ENCODE measurements at places on chromosomes 5 and 9. TPM values are rescaled to one million over a fixed set of nuclear protein-coding genes. Genes with fewer than 3 reads are reported as not detected.

The SLC36A2 gene
- not detected for total RNA-seq

The KLHL9 gene
- 32.0 TPM for total RNA-seq

The CD274 gene
- 1.0 TPM for total RNA-seq

The CFAP90 gene
- 0.88 TPM for total RNA-seq

GRCh38 chr9:35783418-35783817 is 8.0 kb upstream of the NPR2 start:
- H3K4me1 ChIP-seq, result no peaks in the 10 kb centered on the region
- H3K27me3 ChIP-seq, result no peaks in the 10 kb centered on the region
- no peaks in the 10 kb centered on the region for H3K36me3 ChIP-seq
- H3K4me3 ChIP-seq, result no peak overlapping the region
- DNase-seq, result no peak
- H3K27ac ChIP-seq, result no peak overlapping the region

- no peak overlapping the region for H3K27ac ChIP-seq
- H3K27me3 ChIP-seq, result no peaks in the 10 kb centered on the region
- peaks cover 13% of the 10 kb centered on the region for H3K4me1 ChIP-seq
- H3K4me3 ChIP-seq, result no peak overlapping the region
- no peaks in the 10 kb centered on the region for H3K36me3 ChIP-seq
Observed at GRCh38 chr5:124888050-124888506, 141.6 kb upstream of the ZNF608 start.

GRCh38 chr5:135829179-135829578 is 5.3 kb upstream of the SLC25A48 start:
- H3K36me3 ChIP-seq, result no peaks in the 10 kb centered on the region
- peaks cover 39% of the 10 kb centered on the region for H3K27me3 ChIP-seq
- H3K27ac ChIP-seq, result no peak overlapping the region
- no peak overlapping the region for H3K4me3 ChIP-seq
- H3K4me1 ChIP-seq, result peaks cover 10% of the 10 kb centered on the region
- peak; percentile 30 for DNase-seq

DNA sequence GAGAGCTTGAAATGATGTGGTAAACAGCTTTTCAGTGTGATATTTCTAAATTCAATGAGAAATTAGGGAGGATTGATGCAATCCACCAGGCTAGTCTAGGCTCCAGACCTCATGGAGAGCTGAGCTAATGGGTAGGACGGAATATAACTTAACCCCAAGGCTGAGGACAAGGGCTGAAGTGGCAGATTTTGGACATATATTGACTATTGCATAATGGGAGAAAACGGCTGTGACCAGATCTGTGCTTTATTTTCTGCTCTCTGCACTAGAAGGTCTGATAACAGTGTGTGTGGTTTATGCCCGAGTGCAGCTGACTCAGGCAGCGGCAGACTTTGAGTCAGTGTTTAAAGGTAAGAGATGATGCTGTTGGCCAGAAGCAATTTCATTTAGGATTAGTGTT is 70.6 kb downstream of the ACTBL2 start:
- no peaks in the 10 kb centered on the region for H3K36me3 ChIP-seq
- no peaks in the 10 kb centered on the region for H3K4me1 ChIP-seq

GRCh38 chr5:8813180-8813579 is 732.7 kb downstream of the SEMA5A start:
- H3K4me1 ChIP-seq, result no peaks in the 10 kb centered on the region
- no peak overlapping the region for H3K4me3 ChIP-seq
- H3K27me3 ChIP-seq, result no peaks in the 10 kb centered on the region
- H3K36me3 ChIP-seq, result no peaks in the 10 kb centered on the region

DNA sequence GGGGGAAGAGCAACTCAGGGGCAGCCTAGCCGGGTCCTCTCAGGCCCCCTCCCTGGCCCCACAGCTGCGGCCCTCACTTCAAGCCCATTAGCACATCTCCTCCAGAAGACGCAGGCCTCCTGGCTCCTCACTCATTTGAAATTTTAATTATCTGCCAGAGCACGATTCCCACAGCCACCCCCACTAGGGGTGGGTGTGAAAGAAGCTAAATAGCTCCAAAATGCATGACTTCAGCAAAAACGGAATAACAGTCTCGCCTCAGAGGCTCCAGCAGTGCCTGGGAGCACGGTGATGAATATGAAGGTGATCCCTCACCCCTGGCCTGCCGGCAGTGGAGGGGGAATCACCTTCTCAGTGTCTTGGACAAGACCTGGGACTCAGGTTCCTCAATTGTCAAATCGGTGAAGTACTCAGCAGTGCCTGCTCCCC is 61.1 kb upstream of the HRH2 start:
- H3K36me3 ChIP-seq, result no peaks in the 10 kb centered on the region
- H3K27me3 ChIP-seq, result no peaks in the 10 kb centered on the region
- DNase-seq, result peak; percentile 64
- H3K4me3 ChIP-seq, result no peak overlapping the region

- no peak overlapping the region for H3K27ac ChIP-seq
- H3K4me3 ChIP-seq, result no peak overlapping the region
- H3K27me3 ChIP-seq, result peaks cover 24% of the 10 kb centered on the region
- DNase-seq, result no peak
Observed at GRCh38 chr9:73059247-73059646, 92.4 kb upstream of the ANXA1 start.

DNA sequence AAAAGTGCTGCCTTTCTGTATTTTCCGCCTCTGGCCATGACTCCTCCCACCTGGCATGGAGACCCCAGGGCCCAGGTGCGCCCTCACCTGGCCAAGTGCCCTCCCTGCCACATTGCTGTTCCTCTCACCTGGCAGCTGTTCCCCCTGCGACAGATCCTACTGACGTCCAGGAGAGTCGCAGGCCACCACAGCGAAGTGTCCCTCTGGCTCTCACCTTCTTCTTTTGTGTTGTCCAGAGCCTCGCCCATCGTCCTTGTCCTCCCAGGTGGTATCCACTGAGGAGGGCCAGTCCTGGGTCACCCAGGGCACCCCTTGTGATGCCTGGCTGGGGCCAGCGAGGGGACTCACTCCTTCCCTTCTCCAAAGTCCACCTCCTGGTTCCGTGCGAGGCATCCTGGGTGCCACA is 2.6 kb downstream of the NKD2 start:
- no peak overlapping the region for H3K27ac ChIP-seq
- no peaks in the 10 kb centered on the region for H3K36me3 ChIP-seq
- peak; percentile 95 for DNase-seq

GRCh38 chr9:88936132-88936531 is 55.1 kb upstream of the S1PR3 start:
- DNase-seq, result no peak
- H3K4me1 ChIP-seq, result no peaks in the 10 kb centered on the region
- no peaks in the 10 kb centered on the region for H3K36me3 ChIP-seq
- H3K4me3 ChIP-seq, result no peak overlapping the region

- no peaks in the 10 kb centered on the region for H3K27me3 ChIP-seq
- DNase-seq, result peak; percentile 55
- H3K4me1 ChIP-seq, result peaks cover 5% of the 10 kb centered on the region
- no peaks in the 10 kb centered on the region for H3K36me3 ChIP-seq
- H3K4me3 ChIP-seq, result no peak overlapping the region
Observed at GRCh38 chr5:142571371-142571770, 114.5 kb downstream of the FGF1 start.

GRCh38 chr5:74400067-74400466 is 240.5 kb downstream of the ENC1 start:
- H3K4me3 ChIP-seq, result no peak overlapping the region
- no peaks in the 10 kb centered on the region for H3K36me3 ChIP-seq
- no peak for DNase-seq
- H3K4me1 ChIP-seq, result peaks cover 20% of the 10 kb centered on the region
- H3K27me3 ChIP-seq, result peaks cover 41% of the 10 kb centered on the region

DNA sequence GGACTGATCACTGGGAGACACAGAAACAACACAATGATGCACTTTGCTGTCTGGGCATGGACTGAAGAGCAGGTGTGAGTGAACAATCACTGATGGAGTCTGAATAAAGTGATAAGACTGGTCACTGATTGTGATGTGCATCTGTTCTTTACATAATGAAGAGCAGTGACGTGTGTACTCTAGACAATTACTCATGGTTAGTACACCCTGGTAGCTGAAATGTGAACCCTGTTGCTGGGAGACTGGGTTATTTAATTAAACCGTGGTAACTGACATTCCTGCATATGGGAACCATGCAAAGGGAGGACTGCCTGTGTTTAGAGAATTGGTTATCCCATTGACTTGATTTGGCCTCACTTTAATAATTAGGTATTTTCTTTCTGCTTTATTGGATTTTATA is 202.9 kb downstream of the NR2F1-AS1 start:
- H3K36me3 ChIP-seq, result no peaks in the 10 kb centered on the region
- no peak overlapping the region for H3K27ac ChIP-seq
- H3K27me3 ChIP-seq, result no peaks in the 10 kb centered on the region
- H3K4me1 ChIP-seq, result no peaks in the 10 kb centered on the region
- DNase-seq, result no peak
- H3K4me3 ChIP-seq, result no peak overlapping the region

DNA sequence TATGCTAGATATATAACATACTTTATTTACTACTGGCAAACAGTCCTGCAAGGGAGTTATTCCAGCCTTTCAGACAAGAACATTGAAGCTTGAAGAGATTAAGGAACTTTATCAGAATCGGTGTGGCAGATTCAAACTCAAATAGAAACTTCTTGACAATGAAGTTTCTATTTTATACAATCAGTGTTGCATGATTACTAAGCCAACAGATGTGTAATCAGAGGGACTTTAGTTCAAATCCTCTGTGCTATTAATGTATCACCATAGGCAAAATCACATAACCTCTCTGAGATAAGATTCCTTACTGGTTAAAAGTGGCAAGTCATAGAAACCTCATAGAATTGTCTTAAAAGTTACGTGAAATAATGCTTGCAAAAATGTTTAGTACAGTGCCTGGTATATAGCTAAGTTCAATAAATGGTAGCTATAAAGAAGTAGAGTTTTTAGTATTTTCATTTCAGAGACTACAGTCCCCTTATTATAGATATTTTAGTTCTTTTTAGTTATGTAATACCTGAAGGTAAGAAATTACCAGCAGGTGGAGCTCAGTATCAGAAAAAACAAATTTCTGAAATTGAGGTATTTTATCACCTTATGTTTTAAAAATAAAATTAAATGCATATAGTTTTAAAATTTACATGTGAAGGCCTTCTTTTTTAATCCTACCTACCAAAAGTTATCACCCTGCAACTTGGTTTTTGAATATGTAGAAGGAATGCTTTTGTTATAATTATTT is 172.1 kb downstream of the FER start:
- no peak for DNase-seq
- no peaks in the 10 kb centered on the region for H3K27me3 ChIP-seq
- H3K36me3 ChIP-seq, result no peaks in the 10 kb centered on the region
- no peaks in the 10 kb centered on the region for H3K4me1 ChIP-seq

DNA sequence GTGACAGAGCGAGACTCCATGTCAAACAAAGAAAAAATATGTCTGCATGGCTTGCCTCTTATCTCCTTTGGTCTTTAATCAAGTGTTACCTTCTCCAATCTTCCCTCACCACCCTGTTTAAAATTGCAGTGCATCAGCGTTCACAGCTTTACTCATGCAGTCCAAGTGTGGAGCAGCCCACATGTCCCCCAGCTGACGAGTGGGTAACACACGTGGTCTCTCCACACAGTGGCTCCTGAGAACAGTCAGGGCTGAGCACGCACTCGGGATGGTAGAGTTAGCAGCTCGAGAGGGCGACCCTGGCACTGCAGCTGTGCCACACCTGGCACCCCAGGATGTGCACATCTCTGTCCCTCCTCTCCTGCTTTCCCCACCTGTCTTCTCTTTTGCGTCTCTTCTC is 25.9 kb upstream of the CFAP157 start:
- no peaks in the 10 kb centered on the region for H3K4me1 ChIP-seq
- H3K27me3 ChIP-seq, result no peaks in the 10 kb centered on the region
- no peak for DNase-seq

DNA sequence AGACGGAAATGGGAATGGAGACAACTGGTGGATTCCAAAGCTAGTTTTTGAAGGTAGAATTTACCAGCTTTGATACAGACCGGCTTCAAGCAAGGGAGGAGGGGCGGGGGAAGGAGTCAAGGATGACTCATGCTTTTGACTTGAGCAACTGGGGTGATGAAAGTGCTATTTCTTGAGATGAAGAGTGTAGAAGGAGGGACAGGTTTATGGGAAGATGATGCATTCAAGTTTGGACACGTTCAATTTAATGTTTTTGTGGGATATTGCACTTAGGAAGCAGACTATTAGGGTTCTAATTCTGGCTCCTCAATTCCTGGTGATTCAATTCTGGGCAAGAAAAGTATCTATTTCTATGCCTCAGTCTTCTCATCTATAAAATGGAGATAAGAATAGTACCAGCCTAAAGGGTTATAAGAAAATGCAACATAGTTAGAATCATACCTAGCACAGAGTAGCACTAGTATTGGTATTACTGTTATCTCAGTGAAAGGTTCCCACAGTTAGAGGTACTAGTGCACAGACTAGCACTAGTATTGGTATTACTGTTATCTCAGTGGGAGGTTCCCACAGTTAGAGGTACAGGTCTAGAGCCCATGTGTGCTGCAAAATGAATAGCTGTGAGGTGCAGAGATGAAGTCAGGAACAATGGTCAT is 4.6 kb downstream of the NIPAL4 start:
- H3K4me1 ChIP-seq, result peaks cover 2% of the 10 kb centered on the region
- peaks cover 30% of the 10 kb centered on the region for H3K27me3 ChIP-seq
- peak; percentile 74 for DNase-seq
- no peak overlapping the region for H3K27ac ChIP-seq
- no peak overlapping the region for H3K4me3 ChIP-seq
- H3K36me3 ChIP-seq, result no peaks in the 10 kb centered on the region

DNA sequence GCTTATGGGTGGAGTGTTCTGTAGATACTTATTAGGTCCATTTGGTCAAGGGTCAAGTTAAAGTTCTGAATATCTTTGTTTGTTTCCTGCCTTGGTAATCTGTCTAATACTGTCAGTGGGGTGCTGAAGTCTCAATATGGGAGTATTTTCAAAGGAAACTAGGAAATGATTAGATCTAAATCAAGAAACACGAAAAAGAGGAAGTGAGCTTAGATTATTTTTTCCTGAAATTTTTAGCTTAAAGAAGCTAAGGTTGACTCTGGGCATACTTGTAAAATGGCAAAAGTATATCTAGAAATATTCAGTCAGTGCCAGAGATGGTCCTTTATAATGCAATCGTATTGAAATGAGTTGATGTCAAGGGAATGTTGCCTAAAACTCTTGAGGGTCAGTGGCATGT is 313.5 kb downstream of the ICE1 start:
- DNase-seq, result no peak
- no peaks in the 10 kb centered on the region for H3K4me1 ChIP-seq
- no peak overlapping the region for H3K27ac ChIP-seq
- H3K36me3 ChIP-seq, result no peaks in the 10 kb centered on the region
- H3K4me3 ChIP-seq, result no peak overlapping the region

DNA sequence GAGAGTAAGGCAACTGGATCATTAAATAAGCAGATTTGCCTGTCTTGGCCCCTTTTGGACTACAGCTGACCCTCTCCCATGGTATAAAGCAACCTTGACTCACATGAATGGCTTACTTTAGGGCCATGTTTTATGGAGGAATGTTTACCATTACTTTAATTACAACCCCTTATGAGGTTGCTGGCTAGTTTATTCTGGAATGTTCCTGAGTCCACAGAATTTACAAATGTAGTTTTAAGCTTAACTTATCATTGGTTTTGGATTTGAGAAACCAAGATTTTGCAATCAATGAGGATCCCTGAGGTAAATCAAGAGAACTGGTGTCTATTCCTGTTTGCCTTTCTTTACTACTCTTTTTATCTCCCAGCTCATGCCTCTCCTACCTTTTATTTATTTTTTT is 15.7 kb downstream of the SLC28A3 start:
- no peaks in the 10 kb centered on the region for H3K4me1 ChIP-seq
- H3K36me3 ChIP-seq, result no peaks in the 10 kb centered on the region
- no peak for DNase-seq
- H3K27me3 ChIP-seq, result no peaks in the 10 kb centered on the region
- H3K4me3 ChIP-seq, result no peak overlapping the region

Measured in endodermal cell (in vitro differentiated cells).